GF-D8 (cell line): ENCODE measurements at places on chromosomes 5 and 9.

- DNase-seq = no peak
Observed at GRCh38 chr5:95164861-95165260, 120.0 kb downstream of the MCTP1 start.

DNA sequence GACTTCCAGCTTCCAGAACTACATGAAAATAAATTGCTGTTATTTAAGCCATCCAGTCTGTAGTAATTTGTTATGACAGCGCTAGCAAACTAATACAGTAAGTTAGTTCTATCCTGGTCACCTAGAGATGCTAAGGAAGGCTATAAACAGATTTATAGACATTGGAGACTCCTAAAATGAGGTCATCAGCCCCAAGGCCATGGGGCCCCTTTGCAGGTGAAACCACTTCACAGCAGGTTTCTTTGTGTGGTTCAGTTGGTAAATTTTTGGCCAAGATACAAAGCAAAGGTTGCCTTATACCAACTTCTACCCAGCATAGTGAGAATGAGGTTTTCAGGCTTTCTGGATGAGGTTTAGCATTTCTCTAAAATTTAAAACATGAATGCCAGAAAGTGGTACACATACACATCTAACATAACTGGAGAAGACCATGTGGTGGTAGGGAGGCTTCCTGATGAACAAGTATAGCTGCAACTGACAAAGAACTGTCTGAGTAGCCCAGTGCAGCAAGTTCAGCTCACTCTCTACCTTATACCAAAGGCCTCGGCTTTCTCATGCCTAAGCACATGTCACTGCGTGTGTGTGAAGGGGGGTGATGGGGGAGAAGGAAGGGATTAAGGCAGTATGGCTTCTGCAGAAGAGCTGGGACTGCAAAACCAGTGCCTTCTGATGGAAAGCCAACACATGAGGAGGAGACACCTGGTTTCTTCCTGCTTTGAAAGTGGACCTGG is 264.6 kb upstream of the TAS2R1 start:
- no peak for DNase-seq

GRCh38 chr9:131033269-131034224 is 24.6 kb downstream of the LAMC3 start:
- no peak for DNase-seq

GRCh38 chr9:96187151-96187555 is 114.8 kb downstream of the HSD17B3 start:
- DNase-seq = no peak

- DNase-seq = no peak
Observed at GRCh38 chr5:34611464-34612415, 44.4 kb upstream of the RAI14 start.

- DNase-seq = no peak
Observed at GRCh38 chr5:174596429-174596828, 128.0 kb upstream of the MSX2 start.

GRCh38 chr5:36599986-36600779 is 6.2 kb upstream of the SLC1A3 start:
- DNase-seq = no peak

GRCh38 chr5:126624534-126624933 is 23.8 kb downstream of the PHAX start:
- DNase-seq = no peak

DNA sequence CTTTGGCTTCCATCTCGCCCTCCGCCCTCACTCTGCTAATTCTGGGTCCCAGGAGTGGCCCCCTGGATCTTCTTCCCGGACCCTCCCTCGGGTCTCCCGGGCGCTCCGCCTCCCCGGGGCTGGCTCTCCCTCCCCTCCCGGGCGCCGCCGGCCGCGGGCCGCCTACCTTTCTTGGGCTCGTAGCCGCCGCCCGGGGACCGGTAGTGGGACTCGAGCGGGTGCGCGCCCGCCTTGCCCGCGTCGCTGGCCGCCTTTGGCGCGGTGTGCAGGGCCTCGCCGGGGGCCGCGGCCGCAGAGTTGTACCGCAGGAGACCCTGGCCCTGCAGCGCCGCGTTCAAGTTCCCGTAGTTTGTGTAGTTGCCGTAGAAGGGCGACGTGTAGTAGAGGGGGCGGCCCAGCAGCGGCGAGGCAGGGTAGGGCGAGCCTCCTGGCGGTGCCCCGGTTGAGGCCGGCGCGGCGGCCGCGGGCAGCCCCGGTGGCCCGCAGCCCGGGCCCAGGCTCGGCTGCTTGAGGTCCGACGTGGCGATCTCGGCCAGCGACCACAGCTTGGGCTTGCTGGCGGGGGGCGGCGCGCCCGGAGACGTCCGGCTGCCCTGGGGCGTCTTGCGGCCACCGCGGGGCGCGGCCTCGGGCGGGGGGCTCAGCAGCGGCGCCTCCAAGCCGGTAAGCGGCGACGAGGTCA is 3.2 kb downstream of the IRX2 start:
- no peak for DNase-seq

- no peak for DNase-seq
Observed at GRCh38 chr9:136700959-136701667, 11.3 kb upstream of the DIPK1B start.

DNA sequence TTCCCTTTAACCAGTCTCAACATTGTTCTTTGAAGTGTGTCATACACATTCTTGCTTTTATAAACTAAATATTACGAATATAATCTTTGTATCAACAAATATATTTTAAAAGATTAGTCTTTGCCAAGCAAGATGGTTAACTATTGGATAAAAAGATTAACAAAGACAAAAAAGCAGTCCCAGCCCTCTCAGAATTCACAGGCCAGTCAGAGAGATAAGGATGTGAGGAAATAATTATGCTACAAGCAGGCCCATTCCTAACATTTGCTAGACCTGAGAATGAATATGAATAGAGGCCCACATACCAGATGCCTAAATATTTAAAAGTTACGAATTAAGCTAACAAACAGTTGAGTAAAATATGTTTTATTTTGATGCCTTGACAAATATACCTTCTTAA is 457.7 kb downstream of the CETN3 start:
- DNase-seq = no peak

DNA sequence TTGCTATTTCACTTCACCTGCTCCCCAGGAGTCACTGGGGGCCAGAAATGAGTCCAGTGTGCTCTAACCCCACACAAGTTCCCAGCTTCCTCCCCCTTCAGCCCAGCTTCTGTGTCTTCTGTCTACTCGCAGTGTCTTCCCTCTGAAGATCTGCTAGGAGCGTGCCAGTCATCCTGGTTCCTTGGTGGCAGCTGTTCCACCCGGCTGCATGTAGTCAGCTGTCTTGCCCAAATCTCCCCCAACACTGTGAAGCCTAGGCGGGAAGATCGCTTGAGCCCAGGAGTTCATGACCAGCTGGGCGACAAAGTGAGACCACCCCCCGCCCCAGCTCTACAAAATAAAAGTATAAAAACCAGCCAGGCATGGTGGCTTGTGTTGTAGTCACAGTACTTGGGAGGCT is 154.0 kb downstream of the GDNF start:
- no peak for DNase-seq

- DNase-seq = no peak
Observed at GRCh38 chr5:4857761-4858160, 282.4 kb upstream of the ADAMTS16 start.

GRCh38 chr9:5813824-5814223 is 19.1 kb downstream of the ERMP1 start:
- no peak for DNase-seq

- no peak for DNase-seq
Observed at GRCh38 chr5:55030676-55031369, 6.8 kb downstream of the GZMK start.

GRCh38 chr5:169970339-169970738 is 10.0 kb downstream of the INSYN2B start:
- no peak for DNase-seq

DNA sequence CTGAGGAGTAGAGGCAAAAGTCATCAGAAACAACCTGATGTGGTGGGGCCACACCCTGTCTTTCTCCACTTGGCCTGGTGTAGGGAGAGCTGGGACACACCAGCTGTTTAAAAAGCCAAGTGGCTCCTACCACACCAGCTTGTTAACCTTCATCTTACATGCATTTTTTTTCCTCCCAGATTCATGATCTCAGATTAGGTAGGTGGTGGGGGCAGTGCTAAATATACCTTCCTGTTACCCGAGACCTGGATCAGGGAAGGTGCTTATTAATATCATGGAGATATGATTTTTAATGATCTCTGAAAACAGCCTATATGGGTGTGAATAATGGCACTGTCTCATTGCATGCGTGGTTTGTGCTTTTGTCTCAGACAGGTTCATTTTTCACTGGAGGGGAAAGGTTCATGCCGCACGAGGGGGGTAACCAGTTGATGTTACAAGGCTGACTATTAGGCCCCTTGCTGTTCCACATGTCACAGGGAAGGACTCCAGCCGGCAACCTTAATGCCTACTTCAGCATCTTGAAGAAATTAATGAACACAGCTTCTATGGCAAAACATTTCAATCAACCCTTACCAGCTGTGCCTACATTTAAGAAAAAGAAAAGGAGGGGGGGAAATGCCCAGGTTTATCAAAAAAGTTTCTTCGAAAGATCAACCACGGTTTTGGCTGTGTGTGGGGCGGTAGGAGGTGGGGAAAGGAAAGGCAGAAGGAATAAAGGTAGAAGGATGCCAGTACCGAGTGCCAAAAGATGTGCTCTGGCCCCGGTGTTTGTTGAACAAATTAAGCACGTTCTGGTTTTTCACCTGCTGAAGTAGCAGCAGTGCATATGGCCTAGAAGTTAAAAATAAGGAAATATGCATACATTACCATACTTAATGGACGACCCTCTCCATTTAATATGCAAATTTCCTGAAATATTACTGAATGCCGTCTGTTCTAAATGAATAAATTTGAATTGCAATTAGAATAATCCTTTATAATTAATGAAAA is 185.4 kb downstream of the EBF1 start:
- DNase-seq = no peak

DNA sequence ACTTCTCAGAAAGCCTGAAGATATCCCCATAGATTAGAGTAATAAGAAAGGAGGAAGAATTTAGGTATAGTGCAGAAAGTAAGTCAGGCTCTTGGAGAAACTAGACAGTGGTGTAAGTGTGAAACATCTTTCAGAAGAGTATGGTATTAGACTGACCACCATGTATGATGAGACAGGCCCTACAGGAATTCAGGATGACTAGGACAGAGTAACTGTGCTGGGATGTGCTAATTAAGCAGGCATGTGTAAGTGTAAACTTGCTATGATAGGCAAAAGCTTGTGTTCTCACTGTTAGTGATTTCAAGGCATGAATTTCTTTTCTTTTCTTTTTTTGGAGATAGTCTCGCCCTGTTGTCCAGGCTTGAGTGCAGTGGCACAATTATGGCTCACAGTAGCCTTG is 70.8 kb downstream of the RAB24 start:
- no peak for DNase-seq

DNA sequence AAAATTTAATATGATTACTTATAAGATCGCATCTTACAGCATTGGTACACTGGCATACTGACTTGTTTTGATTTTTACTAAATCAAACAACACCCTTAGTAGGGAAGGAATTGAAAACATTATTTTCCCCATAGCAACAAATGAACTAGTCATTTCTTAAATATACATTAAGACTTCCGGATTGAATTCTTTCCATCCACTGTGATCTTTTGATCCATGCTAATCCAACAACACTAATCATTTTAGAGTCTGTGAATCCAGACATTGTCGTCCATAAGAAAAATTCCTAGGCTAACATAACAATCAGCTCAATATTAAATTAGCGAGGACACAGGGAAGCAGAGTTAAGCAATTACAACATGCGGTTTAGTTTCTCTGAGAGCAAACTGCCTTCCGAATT is 21.6 kb upstream of the ERAP1 start:
- DNase-seq = no peak

- peak; percentile 85 for DNase-seq
Observed at GRCh38 chr5:170302653-170303501, 5.3 kb upstream of the LCP2 start.

DNA sequence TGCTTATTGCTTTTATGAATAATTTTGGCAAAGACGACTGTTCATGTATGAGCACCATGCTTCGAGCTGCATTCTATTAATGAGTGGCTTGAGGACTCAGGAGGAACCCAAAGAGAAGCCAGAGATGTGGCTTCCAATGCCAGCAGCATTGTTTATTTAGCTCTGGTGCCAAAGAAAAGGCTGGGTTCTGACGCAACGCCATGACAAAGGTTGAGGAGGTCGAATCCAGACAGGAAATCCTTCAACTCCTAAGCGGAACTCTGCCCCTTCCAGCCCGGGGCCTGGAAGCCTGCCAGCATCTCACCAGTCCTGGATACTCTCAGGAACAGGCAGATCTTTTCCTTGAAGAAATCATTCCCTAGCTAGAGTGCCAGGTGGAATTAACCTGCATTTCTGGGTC is 104.4 kb downstream of the ARHGAP26 start:
- DNase-seq = no peak

- no peak for DNase-seq
Observed at GRCh38 chr5:150556859-150557508, 49.1 kb downstream of the NDST1 start.

- DNase-seq = no peak
Observed at GRCh38 chr9:127567035-127567729, 44.9 kb upstream of the STXBP1 start.

GRCh38 chr5:173281910-173282309 is 46.3 kb downstream of the STC2 start:
- no peak for DNase-seq

DNA sequence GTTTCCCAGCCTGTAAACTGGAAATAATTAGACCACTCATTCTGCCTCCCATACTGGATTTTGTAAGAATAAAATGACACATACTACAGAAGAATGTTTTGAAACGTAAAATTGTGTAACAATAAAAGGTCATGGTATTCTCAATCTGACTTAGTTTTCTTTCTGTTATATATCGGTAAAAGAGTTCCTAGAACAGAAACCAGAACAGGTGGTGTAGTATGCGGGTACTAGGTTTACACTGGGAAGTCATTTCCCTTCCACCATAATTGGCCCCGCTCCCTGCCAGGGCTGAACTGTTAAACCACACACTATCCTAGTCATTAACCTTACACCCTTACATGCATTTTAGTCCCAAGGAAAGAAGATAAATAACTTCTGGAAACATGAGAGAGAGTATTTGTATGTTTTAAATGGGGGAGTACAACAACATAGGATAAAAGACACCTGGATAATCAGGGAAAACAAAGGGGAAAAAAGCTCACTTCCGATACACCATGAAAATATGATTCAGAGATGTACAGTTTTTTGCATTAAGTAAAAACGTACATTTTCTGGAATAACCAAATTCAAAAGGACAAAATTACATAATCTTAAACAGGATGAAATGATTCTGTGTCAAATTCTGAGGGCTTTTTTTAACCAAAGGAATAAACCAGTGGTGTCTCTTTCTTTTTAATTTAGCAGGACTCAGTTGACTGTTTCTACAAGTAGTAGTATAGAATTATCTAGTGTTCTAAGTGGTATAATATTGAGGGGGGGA is 199.7 kb downstream of the GLIS3 start:
- no peak for DNase-seq

- no peak for DNase-seq
Observed at GRCh38 chr5:50724-51499, 41.1 kb upstream of the PLEKHG4B start.

GRCh38 chr5:74626386-74627222 is 13.9 kb downstream of the ENC1 start:
- no peak for DNase-seq

GRCh38 chr9:137383081-137383783 is 39.7 kb downstream of the EXD3 start:
- DNase-seq = no peak
